Activated naive CD4-positive, alpha-beta T cell (primary cell): ENCODE measurements at places on chromosomes 5 and 9.

- DNase-seq = no peak
These were observed 13.2 kb upstream of the IL12B start for GRCh38 chr5:159343295-159344094.

- DNase-seq = no peak
These were observed 36.6 kb downstream of the PCDH1 start for GRCh38 chr5:141841378-141842180.

DNA sequence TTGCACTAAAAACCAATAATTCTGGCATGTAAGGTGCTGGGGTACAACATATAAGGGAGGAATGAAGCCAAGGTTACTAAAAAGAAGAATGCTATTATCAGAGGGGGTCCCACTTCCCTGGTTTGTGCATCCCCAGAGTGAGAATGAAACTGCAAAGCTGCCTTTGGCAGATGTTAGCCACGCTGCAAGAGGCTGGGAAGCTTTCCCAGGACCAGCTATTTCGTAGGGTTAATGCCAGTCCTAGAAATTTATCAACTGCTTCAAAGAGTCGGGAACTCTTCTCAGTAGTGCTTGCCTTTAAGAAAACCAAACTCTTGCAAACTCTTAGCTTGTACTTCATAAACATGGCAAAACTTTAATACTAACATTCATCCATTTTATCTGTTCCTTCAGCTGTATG, 87.5 kb upstream of the NR5A1 start:
- no peak for DNase-seq

DNA sequence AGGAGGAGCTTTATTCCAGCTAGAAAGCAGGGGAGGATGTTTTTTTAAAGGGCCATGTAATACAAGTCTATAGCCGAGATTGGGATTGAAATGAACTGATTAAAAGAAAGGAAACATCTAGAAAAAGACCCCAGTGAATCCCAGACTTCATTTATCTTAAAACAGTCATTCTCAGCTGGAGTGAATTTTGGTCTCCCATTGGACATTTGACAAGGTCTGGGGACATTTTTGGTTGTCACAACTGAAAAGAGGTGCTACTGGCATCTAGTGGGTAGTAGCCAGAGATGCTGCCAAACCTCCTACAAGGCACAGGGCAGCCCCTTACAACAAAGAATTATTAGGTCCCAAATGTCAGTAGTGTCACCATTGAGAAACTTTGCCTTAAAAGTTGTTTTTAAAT, 16.3 kb upstream of the SPINK4 start:
- no peak for DNase-seq

GRCh38 chr5:164181604-164182003, 676.2 kb downstream of the MAT2B start:
- no peak for DNase-seq

DNA sequence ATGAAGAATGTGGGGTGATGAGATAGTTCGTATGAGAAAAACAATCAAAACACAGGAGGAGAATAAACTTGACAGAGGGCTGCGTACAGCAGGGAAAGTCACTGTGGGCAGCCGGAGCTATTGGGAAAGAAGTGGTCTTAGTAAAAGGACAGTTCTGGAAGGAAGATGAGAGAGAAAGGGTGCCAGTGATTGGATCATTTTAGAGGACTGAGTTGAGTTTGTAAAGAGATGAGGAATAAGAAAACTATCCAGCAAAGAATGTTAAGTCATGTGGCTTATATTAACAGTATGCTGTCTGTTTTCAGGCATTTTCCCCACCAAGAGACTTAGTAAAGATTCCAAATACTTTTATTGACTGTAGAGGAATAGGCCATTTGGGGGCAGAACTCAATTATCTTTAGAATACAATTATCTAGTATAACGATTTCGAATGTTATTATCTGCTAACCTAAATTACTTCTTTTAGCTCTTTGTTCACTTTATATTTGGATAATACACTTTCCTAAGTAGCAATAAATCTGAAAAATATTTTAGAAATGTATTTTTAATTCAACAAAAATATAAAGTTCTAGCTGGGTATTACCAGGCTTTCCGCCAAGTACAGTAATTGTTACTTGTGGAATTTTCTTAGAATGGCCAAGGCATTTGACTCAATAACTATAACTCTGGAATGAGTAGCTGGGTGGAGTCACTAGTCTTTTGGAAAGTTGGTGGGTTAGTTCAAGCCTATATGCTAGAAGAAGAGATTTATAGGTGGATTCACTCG, 15.5 kb upstream of the LOX start:
- no peak for DNase-seq
